Stimulated activated CD8-positive, alpha-beta memory T cell treated with anti-CD3 and anti-CD28 coated beads, Interleukin-4, amount 100 ng/mL, for 1 hour (primary cell): ENCODE measurements at places on chromosomes 4 and X.

DNA sequence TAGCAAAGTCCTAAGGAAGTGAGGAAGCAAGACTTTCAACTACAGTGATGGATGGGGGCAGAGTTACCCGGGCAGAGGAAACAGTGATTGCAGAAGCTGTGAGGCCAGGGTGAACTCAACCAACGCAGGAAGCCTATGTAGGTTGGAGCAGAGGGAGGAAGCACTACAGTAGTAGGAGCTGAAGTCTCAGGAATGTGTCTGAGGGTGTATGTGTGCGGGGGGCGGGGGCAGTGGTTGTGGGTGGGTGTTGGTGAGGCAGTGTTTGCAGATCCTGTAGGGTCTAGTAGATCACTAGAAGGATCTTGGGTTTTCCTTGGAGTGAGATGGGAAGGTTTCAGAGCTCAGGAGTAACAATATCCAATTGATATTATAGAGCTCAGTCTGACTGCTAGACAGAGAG, 9.9 kb upstream of the MID1 start:
- no peak for DNase-seq

DNA sequence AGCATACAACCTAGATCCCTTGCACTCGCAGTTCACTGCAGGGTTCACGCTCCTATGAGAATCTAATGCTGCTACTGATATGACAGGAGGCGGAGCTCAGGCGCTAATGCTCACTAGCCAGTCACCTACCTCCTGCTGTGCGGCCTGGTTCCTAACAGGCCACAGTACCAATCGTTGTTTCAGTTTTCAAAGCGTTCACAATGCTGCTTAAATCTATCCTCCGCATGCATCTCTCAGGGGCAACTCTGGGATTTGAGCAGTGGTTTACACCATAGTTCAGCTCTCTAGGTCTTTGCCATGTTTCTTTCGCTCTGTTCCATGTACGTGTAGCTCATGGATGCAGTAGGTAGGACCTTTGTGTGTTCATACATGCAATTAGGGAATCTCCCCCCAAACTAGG, 47.2 kb downstream of the CLOCK start:
- DNase-seq: no peak

- DNase-seq: no peak
Measured at GRCh38 chr4:8163026-8163425, 4.4 kb upstream of the ABLIM2 start.

GRCh38 chr4:158945529-158946108, 157.3 kb upstream of the RAPGEF2 start:
- no peak for DNase-seq

GRCh38 chr4:14023036-14023435, 395.5 kb upstream of the BOD1L1 start:
- DNase-seq: no peak

DNA sequence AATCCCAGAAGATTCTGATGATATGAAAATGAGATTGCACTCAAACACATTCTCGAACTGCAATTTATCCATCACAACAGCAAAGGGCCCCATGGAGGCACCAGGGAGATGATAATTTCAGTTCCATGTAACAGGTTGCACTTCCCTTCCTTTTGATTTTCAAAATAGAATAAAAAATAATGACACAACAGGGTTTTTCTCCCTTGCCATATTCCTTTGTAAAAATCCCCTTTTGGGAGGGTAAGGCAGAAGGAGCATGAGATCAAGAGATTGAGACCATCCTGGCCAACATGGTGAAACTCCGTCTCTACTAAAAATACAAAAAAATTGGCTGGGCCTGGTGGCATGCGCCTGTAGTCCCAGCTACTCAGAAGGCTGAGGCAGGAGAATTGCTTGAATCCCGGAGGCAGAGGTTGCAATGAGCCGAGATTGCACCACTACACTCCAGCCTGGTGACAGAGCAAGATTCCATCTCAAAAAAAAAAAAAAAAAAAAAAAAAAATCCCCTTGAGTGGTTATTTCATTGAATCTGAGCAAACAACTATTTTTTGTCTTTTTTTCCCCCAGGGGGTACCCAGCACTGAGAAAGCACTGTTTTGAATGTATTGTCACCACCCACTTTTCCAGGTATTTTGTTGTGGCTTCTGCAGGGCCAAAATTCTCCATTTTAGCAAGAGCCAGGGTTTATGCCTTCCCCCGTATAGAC, 26.7 kb downstream of the TBC1D9 start:
- no peak for DNase-seq

GRCh38 chr4:159273141-159273438, 170.2 kb downstream of the RAPGEF2 start:
- no peak for DNase-seq

DNA sequence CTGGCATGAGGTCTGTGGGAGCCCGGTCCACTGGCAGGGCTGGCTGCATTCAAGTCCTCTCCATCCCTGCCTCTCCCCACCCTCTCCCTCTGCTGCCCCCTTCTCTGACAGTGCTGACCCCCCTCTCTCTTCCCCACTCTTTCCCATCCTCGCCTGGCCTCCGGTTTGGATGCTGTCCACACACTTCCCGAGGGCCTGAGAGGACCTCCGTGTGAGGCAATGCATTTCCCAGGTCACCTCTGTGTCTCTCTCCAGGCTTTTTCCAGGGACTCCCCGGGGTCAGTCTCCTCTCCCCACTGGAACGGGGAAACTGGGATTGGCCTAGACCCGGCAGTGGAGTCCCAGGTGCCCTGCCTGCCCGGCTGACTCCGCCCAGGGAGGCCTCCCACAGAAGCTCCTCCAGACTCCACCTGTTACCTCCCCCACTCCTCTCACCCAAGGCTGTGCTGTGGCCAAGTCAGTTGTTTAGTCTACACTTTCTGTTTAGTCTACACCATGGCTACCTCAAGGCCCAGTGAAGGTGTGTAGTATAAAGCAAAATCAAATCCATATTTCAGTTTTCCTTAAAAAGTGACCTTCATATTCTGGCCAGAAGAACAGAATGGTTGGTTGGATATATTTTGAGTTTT, 146.8 kb downstream of the PTTG2 start:
- DNase-seq: no peak

DNA sequence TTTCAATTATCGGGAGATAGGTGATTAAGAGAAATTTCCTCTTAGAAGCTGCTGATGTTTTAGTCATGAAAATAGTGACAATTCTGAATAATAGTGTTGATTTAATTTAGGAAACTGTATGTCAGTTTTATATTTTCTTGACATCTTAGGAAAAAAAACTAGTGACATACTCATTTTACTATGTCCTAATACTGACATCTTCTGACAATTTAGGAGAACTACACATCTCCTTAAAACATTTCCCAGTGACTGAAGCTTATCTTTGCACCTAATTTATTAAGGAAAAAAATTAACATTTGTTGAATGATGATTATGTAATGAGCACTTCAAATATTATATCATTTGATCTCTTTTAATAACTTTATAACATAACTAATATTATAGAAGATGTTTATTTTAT, 42.0 kb upstream of the RBMXL3 start:
- no peak for DNase-seq

GRCh38 chr4:86558797-86559196, 35.3 kb upstream of the PTPN13 start:
- DNase-seq: no peak

DNA sequence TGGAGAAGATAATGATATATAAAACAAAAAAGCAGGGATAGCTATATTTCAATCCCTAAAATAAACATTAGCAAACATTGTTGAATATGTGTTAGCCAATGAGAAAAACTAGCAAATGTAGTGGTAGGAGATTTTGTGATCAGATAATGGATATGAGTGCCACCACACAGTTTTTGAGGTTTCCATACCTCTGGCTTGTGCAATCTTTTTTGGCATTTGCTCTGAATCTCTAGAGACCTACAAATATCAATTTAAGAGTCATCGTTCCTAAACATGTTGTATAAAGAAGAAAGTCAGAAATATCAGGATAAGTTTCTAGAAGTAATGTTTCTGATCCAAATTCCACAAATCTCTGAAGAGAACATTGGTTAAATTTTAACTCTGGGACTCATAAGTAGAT, 308.7 kb downstream of the PDGFC start:
- no peak for DNase-seq

DNA sequence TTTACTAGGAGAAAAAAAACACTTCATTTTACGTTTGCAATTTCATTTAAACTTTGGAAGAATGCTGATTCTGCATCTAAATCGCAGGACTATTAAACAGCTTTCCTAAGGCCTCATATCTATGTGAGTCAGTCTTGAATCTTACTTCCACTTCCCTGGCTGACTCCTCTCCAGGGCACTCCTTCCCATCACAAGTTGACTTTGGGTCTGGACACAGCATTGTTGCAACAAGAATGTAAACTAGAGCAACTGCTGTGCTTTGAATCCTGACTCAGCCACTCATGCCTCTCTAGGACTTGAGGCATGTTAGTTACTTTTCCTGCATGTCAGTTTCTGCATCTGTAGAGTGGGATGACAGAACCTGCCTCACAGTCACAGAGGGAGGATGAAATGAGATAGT, 413.8 kb downstream of the FAT4 start:
- no peak for DNase-seq

DNA sequence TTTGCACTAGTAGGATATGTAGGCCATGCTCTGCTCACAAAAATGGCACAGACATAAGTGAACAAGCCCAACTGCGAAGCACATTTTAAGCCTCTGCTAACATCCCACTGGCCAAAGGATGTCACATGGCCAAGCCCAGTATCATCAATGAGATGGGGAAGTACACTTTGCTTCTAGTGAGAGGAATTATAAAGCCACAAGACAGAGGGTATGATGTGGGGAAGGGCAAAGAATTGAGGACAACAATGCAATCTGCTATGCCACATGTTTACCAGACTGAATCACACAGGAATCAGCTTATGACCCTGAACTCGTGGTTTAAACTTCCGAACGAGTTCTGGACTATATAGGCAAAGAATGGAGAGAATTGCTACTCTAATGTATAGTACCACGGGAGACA, 39.1 kb downstream of the SUPT20HL1 start:
- no peak for DNase-seq

- DNase-seq: no peak
Measured at GRCh38 chr4:15690020-15690809, 8.6 kb downstream of the FAM200B start.

GRCh38 chr4:74267998-74268606, 40.2 kb upstream of the EPGN start:
- no peak for DNase-seq

- DNase-seq: no peak
Measured at GRCh38 chrX:77160301-77160700, 286.9 kb upstream of the FGF16 start.

GRCh38 chr4:22500831-22501714, 14.8 kb downstream of the ADGRA3 start:
- no peak for DNase-seq

DNA sequence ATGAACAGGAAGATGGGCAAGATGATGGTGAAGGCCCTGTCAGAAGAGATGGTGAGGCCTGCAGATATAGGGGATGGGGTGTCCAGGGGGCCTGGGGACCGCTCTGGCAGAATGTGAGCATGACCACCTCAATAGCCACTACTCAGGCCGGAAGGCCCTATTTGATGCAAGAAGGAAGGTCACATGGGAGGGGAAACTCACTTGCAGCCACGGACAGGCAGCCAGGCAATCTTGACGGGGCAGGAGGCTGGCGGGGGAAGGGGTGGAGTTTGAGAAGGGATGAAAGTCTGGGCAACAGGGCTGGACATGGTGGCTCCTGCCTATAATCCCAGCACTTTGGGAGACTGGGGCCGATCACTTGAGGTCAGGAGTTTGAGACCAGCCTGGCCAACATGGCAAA, 8.8 kb downstream of the SASH3 start:
- DNase-seq: no peak

DNA sequence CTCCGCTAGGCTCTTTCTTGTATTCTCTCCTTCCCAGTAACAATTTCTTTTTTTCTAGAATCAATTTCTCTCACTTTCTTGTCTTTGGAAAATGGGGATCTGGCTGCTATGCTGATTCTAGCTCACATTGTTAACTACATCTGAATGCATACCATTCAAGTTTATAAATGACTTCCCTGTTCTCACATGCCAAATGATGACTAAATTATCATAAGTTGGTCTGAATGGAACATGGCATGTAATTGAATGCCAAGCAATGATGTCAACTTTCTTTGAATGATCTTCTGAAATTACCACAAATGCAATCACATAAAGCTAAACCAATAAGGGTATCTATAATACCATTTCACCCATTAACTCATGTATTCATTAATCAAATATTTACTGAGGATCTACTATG, 2.7 kb upstream of the ITM2A start:
- no peak for DNase-seq

GRCh38 chr4:141254326-141254725, 33.6 kb downstream of the ZNF330 start:
- DNase-seq: no peak

GRCh38 chr4:101813604-101814003, 23.1 kb downstream of the BANK1 start:
- no peak for DNase-seq

GRCh38 chr4:142696334-142697122, 149.6 kb downstream of the INPP4B start:
- DNase-seq: no peak

GRCh38 chr4:7006411-7006810, 36.8 kb upstream of the TADA2B start:
- DNase-seq: no peak
